ENCODE measurements at places on chromosomes 7 and 10.
A peak's percentile ranks its signal among the peaks of the same experiment; 100 is the strongest.

DNA sequence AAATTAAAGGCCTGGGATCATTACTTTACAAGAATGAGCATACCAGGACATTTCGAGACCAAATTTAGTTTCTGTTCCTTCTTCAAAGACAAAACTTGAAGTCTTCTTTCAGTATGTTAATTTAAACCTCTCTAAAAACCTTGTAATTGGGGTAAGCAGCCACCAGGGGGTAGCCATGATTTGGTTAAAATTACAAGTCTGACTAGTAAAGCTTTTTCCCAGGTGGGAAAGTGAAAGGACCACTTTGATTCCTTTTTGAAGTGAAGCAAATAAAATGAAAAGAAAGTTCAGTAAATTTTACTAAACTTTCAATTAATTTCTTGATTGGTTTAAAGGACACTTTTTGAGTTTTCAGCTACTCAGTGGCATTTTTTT, 294.3 kb downstream of the BBS9 start:
- DNase-seq, result no peak

DNA sequence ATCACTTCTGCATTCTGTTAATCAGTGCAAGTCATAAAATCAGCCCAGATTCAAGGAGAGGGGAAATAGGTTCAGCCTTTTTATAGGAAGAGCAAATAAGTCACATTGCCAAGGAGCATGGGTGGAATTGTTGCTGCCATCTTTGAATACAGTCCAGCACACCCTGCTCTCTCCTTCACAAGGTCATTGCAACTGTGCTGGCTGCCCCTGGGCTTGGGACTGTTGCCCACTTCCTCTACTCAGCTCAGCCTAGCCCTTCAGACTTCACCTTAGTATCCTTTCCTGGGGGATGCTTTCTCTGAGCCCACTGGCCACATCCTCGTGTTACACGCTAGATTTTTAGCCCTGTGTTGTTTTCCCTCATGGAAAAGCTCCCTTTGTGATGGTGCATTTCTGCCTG, 527.7 kb downstream of the GALNT17 start:
- DNase-seq, result no peak

GRCh38 chr7:158617737-158618128, 30.1 kb upstream of the PTPRN2 start:
- DNase-seq, result no peak

DNA sequence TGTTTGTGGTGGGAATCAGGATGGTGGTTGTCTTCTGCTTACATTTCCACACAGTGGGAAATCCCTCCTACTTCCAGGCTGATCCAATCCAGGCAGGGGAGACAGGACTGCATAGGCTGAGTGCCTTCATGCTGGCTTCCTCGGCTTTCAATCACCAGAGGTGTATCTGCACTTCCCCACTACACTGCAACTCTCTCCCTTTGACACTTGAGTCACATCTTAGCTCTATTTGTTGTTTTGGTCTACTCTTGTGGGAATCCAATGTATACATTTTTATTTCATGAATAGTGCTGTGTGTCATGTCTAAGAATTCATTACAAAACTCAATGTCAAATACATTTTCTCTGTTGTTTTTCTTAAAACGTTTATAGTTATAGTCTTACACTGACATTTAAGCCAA, 735.6 kb downstream of the XPNPEP1 start:
- no peak for DNase-seq

GRCh38 chr10:12727832-12728215, 273.7 kb downstream of the CCDC3 start:
- no peak for DNase-seq

DNA sequence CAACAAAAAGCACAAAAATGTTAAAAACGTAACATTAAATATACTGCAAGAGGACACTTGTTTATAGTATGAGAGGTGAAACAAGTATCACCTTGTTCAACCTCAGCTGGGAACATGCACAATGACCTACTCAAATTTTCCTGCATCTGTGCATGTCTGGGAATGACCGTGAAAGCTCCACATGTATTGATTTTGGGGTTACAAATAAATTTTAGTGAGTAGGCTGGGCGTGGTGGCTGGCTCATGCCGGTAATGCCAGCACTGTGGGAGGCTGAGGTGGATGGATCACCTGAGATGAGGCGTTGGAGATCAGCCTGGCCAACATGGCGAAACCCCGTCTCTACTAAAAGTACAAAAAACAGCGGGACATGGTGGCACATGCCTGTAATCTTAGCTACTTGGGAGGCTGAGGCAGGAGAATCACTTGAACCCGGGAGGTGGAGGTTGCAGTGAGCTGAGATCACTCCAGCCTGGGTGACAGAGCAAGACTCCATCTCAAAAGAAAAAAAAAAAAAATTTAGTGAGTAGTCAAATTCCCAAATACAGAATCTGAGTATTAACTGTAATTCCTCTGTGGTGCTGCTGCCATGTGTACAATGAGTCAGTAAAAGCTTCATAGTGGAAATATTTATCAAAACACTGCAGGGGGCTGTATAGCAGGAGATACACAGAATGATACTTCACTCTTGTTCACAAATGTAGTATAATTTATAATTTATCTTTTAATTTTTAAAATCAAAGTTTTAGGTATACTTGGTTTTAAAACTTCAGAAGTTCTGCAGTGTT, 41.1 kb downstream of the SUGCT start:
- no peak for DNase-seq

- DNase-seq, result peak; percentile 21
Measured at GRCh38 chr10:3622845-3623621, 162.0 kb downstream of the KLF6 start.

DNA sequence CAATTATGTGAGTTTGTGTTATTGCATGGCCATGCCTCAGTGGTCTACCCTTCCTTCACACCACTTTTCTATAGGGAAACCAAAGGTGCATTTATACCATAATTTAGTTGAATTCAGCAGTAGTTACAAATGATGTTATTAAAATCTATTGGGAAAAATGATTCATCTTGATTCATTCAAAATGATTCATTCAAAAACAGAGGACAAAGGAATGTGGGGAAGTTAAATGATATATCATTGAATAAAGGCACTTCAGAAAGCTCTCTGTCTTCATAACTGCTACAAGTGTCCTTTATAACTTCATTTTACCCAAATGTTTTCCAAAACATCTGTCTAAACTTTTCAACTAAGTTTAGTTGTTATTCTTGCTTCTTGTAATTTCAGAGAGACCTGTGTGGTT, 722.9 kb downstream of the GRM8 start:
- DNase-seq, result no peak

DNA sequence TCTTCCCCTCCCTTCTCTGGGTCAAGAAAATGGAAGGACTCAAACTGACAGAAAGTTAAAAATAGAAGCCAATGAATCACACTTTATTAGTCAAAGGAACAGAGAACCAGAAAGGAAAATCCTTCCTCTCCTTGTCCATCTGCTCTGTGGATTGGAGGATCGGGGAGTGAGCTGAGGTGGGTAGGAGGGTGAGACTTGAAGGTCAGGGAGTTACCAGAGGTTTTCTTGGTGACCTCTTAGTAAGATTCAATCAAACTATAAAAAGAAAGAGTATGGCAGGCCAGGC, 12.2 kb downstream of the TLX1 start:
- no peak for DNase-seq

DNA sequence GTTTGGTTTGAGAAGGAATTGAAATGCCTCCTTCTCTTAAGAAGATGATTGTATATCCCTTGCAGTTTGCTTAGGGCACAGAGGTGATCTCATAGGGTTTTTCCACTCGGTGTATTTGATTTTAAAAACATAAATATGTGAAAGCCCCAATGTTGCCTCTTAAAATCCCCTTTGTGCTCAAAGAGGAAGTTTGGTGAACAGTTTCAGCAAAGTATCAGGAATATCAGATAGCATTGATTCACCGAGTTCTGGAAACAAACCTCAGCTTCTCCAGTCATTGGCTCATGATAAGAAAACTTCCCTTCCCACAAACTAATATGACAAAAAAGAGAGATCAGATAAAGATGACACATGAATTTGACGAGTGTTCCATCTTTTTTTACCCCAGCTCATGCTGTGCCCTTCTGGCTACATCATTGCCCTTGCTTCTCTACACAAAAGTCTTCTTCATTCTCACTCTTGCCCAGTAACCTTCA, 20.1 kb upstream of the SMNDC1 start:
- no peak for DNase-seq

Measured in CD4-positive, alpha-beta T cell treated with Interleukin-6 at 100 ng/mL for 8 hours (primary cell).